ENCODE measurements at places on chromosomes 1 and 21. TPM values are rescaled to one million over a fixed set of nuclear protein-coding genes. Genes with fewer than 3 reads are reported as not detected.

The KCNJ9 gene
- not detected for total RNA-seq

The PCAT6 gene
- total RNA-seq = 2.9 TPM

The OR2L5 gene
- total RNA-seq = not detected

The TSTD1 gene
- total RNA-seq = 0.44 TPM

The ADGRB2 gene
- 4.9 TPM for total RNA-seq

The COL6A2 gene
- 14.6 TPM for total RNA-seq

The TMEM61 gene
- 0.56 TPM for total RNA-seq

The SLC2A5 gene
- total RNA-seq = 0.50 TPM

The FABP3 gene
- not detected for total RNA-seq

The CFAP107 gene
- not detected for total RNA-seq

The SPRR5 gene
- not detected for total RNA-seq

The TRIM58 gene
- not detected for total RNA-seq

The RNF186 gene
- not detected for total RNA-seq

All from A549 treated with Hydrocortisone at 1 μM for 4 hours (cell line).